ENCODE measurements at places on chromosomes 5 and 9. TPM values are rescaled to one million over a fixed set of nuclear protein-coding genes. Genes with fewer than 3 reads are reported as not detected.
A peak's percentile ranks its signal among the peaks of the same experiment; 100 is the strongest.

- no peak for DNase-seq
- no peak overlapping the region for H3K27ac ChIP-seq
- no peaks in the 10 kb centered on the region for H3K27me3 ChIP-seq
- H3K4me1 ChIP-seq: no peaks in the 10 kb centered on the region
Measured at GRCh38 chr5:62737766-62738165, 159.1 kb downstream of the LRRC70 start.

ZNF622 gene
- 21.9 TPM for total RNA-seq

DNA sequence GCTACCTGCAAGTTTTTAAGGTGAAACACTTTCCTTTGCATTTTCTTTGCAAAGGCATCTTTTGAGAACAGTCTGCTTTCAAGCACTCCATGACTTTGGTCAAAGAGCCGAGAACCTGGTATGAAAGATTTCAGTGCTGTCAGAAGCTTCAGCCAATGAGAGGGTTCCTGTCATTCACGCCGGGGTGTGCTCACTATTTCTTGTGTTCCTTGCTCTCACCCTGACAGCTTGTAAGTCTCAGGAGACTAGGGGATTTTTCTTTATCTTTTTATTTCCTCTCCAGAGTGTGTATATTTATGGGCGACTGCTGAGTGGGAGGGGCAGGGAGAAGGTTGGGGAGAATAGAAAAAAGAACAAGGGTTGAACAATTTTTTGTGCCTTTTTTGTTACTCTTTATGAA is 334.0 kb downstream of the PSAT1 start:
- H3K4me1 ChIP-seq: no peaks in the 10 kb centered on the region
- no peaks in the 10 kb centered on the region for H3K36me3 ChIP-seq
- no peak overlapping the region for H3K4me3 ChIP-seq
- no peak overlapping the region for H3K27ac ChIP-seq

F12 gene
- total RNA-seq: 3.2 TPM

SLC34A1 gene
- not detected for total RNA-seq

DNA sequence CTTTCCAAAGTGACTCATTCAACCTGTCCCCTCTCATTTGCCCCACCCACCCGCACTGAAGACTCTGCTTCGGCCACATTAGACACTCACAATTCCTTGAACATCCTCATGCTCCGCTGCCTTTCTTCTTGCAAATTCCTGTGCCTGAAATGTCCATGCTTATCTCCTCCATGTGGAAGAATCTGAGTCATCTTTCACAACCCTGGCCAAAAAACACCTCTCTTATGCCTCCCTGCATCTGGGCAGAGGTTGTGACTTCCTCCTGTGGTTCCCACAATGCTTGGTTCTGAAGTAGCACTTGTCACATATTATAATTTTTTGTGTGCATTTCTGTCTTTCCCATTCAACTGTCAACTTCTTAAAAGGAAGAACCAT is 238.6 kb downstream of the ENC1 start:
- peaks cover 7% of the 10 kb centered on the region for H3K4me1 ChIP-seq
- no peak for DNase-seq
- H3K27ac ChIP-seq: no peak overlapping the region
- no peaks in the 10 kb centered on the region for H3K36me3 ChIP-seq
- H3K4me3 ChIP-seq: no peak overlapping the region

DNA sequence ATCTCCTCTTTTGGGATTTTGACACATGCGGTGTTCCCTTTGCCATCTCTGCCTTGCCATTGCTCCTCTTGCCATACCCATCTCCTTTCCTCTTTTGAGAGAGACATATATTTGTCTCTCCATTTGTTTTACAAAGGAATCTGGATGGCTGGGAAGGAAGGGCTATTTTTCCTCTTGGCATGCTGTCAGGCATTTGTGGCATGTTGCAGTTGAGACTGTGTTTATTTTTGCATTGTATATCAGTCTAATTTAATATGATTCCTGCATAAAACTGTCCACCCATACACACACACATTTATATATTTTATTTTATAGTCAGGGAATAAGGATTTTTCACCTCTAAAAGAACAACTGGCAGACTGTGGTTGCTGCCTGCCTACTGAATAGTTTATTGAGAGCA is 1105.8 kb upstream of the SEMA6A start:
- DNase-seq: no peak
- no peaks in the 10 kb centered on the region for H3K36me3 ChIP-seq
- H3K27ac ChIP-seq: no peak overlapping the region
- H3K27me3 ChIP-seq: no peaks in the 10 kb centered on the region

DNA sequence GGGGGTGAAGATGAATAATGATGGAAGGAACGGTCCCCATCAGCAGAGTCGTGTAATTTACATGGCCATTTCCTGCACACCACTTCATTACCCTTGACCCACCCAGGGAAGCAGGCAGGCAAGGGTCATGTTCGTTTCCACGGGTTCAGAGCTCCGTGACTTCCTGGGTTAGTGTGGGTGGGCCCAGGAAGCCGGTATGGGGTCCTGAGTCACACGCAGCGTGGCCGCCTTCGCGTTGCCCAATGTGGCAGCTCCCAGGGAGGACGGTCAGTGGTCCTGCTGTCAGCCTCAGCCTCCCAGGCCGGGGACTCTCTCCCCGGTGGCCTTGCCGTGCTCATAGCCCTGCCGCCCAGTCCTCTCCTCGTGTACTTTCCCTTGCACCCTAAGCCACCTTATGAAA is 5.1 kb upstream of the TERT start:
- H3K27me3 ChIP-seq: peaks cover 15% of the 10 kb centered on the region
- H3K36me3 ChIP-seq: no peaks in the 10 kb centered on the region
- no peak for DNase-seq
- no peak overlapping the region for H3K4me3 ChIP-seq
- H3K4me1 ChIP-seq: no peaks in the 10 kb centered on the region
- H3K27ac ChIP-seq: no peak overlapping the region

DNA sequence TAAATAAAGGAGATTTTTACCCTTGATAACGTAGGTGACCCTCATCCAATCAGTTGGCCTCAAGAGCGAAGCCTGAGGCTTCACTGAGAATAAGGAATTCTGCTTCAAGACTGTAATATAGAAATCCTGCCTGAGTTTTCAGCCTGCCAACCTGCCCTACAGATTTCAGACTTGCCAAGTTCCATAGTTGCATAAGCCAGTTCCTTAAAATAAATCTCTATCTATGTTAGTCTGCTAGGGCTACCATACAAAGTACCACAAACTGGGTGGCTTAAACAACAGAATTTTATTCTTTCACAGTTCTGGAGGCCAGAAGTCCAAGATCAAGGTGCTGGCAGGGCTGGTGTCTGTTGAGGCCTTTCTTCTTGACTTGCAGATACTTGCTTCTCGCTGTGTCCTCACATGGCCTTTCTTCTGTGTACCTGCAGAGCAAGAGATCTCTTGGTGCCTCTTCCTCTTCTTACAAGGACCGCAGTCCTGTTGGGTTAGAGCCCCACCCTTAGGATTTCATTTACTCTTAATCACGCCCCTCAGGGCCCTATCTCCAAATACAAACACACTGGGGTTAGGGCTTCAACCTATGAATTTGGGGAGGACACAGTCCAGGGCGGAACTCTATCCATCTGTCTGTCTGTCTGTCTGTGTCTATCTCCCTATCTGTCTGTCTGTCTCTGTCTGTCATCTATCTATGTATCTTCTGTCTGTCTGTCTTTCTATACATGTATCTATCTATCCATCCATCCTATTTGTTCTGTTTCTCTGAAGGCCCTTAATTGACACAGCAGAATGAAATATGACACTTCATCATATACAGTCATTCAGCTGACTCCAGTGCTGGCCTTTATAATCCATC is 17.0 kb upstream of the CMBL start:
- no peaks in the 10 kb centered on the region for H3K36me3 ChIP-seq
- no peak for DNase-seq
- H3K4me3 ChIP-seq: no peak overlapping the region
- H3K4me1 ChIP-seq: no peaks in the 10 kb centered on the region

AGXT2 gene
- total RNA-seq: not detected

DNA sequence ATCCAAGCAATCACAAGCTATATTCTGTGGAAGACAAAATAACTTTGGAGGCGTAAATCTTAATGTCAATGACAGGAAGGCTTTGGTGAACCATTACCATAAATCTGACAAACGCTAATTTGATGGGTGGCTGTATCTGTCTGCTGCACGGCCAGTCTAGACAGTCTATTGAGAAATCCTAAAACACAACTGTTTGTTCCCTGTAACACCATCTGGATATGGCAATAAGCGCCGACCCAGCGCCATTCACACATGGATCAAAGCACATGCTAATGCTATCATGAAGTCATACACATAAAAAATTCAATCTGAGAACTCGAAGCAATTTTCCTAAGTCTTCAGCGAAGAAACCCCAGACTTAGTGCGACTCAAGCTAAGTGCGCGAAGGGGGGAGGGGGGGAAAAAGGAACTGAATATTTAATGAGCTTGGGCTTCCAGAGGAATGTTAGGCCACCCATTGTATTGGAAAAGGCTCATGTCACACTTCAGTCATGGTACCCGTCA is 95.1 kb downstream of the ARL15 start:
- H3K27ac ChIP-seq: no peak overlapping the region
- H3K4me3 ChIP-seq: no peak overlapping the region
- no peak for DNase-seq
- H3K27me3 ChIP-seq: no peaks in the 10 kb centered on the region
- no peaks in the 10 kb centered on the region for H3K4me1 ChIP-seq

MRPL50 gene
- 40.6 TPM for total RNA-seq

DNA sequence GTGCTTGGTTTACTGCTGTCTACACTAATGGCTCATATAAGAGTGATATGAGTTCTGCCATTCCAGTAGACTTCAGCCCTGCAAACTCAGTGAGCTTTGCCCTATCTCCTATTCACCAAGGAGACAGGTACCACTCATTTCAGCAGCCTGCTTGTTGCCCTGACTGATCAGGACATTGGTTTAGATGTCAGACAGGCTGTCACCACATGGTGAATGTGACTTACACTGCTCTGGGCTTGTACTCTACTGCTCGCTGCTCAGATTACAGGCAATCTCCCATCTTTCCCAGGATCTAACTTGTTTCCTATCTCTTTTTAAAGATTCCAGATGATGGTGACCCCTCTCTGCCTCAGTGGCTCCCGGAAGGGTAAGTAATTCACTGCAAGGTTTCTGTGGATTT is 123.3 kb upstream of the RUSC2 start:
- H3K4me1 ChIP-seq: no peaks in the 10 kb centered on the region
- H3K27me3 ChIP-seq: no peaks in the 10 kb centered on the region
- H3K4me3 ChIP-seq: no peak overlapping the region

- peak overlapping the region; percentile 86 for H3K27ac ChIP-seq
- H3K27me3 ChIP-seq: no peaks in the 10 kb centered on the region
- peaks cover 5% of the 10 kb centered on the region for H3K36me3 ChIP-seq
- H3K4me1 ChIP-seq: peaks cover 35% of the 10 kb centered on the region
Measured at GRCh38 chr9:127568971-127569885, 42.8 kb upstream of the STXBP1 start.

DNA sequence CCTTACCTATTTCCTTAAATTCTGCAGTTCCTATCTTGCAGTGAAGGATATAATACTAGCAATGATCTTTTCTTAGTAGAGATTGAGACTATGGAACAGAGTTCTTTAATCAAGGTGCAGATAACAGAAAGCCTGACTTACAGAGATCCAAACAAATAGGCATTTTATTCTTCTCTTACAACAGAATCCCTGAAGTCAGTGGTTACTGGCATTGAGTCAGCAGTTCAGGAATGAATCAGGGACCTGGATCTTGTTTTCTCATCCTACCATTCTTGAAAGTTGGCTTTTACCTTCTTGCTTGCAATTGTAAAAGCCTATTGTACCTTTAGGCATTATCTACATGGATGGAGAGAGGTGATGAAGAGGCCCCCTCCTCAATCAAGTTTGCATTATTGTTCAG is 47.5 kb upstream of the TLE4 start:
- H3K27me3 ChIP-seq: no peaks in the 10 kb centered on the region
- DNase-seq: no peak
- H3K27ac ChIP-seq: no peak overlapping the region
- no peak overlapping the region for H3K4me3 ChIP-seq
- no peaks in the 10 kb centered on the region for H3K4me1 ChIP-seq

- H3K27ac ChIP-seq: no peak overlapping the region
- H3K27me3 ChIP-seq: no peaks in the 10 kb centered on the region
- no peak overlapping the region for H3K4me3 ChIP-seq
- no peaks in the 10 kb centered on the region for H3K36me3 ChIP-seq
- DNase-seq: no peak
Measured at GRCh38 chr5:68240771-68241170, 25.2 kb downstream of the PIK3R1 start.

FAM153A gene
- total RNA-seq: 5.7 TPM

TEK gene
- total RNA-seq: 15.8 TPM

DNA sequence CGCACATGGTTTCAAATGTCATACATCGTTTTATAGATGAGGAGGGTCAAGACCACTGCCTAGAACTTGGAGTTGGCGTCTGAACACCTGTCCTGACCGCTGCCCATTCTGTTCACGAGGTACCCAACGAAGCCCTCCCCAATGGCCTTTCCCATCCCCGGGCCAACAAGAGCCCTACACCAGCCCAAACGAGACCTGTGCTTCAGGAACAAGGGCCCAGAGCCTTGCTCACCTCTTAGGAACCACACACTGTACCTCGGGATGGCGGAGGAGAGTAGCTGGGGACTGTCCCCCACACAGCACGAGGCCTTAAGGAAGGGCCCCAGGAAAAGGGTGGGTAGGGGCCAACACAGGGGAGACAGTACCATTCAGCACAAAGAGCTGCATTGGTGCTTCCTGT is 3.0 kb downstream of the SURF6 start:
- DNase-seq: no peak
- peaks cover 26% of the 10 kb centered on the region for H3K4me1 ChIP-seq
- no peak overlapping the region for H3K4me3 ChIP-seq
- peaks cover 44% of the 10 kb centered on the region for H3K36me3 ChIP-seq
- no peaks in the 10 kb centered on the region for H3K27me3 ChIP-seq

DNA sequence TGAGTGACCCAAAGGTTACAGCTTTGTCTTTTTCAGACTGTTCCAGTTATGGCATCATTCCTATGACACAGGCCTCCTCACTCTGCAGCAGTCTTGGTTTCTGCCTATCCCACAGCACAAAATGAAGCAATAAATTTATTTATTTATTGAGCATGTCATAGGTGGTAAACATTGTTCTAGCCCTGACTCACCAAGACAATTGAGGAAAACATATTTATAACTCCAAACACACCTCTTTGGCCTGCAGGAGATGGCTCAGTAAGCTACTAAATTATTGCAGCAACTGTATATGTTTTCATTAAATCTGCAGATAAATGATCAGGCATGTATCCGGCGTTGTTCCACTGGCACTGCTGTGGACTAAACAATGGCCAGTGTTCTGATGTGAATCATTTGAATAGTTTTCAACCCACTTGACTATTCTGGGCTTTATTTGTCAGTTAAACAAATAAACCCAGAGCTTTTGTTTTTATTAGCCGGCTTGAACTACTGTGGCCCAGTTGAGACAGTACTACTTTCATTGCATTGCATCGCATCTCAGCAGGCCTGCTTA is 83.2 kb downstream of the FOXD1 start:
- no peak for DNase-seq
- H3K36me3 ChIP-seq: no peaks in the 10 kb centered on the region
- no peak overlapping the region for H3K4me3 ChIP-seq
- no peak overlapping the region for H3K27ac ChIP-seq
- peaks cover 5% of the 10 kb centered on the region for H3K27me3 ChIP-seq

RBM22 gene
- total RNA-seq: 29.7 TPM
